ENCODE measurements at places on chromosomes 4 and X. TPM values are rescaled to one million over a fixed set of nuclear protein-coding genes. Genes with fewer than 3 reads are reported as not detected.

Gene CASP6
- 12.1 TPM for total RNA-seq

Gene FAM114A1
- 0.24 TPM for total RNA-seq

Gene EGFL6
- 0.12 TPM for total RNA-seq

Gene TMSB15C
- total RNA-seq, result 2.1 TPM

Gene FRAS1
- not detected for total RNA-seq

DNA sequence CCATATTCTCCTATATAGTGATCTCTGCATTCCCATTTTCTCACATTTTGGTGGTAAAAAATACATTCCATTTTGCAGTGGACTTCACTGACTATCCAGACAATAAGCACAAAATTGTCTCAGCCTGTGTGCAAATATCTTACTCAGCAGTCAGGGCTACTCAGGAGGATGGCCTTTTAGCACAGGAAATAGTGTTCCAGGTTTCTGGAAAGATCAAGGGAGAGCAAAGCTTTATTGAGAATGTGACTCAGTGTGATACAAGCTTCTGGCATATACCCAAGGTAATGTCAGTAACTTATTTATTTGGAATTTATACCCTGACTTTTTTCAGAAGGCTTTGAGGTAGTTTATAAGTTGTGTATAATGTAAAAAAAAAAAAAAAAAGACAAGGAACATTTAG is 233.4 kb downstream of the TEX13A start:
- DNase-seq, result no peak

GRCh38 chrX:130114141-130114588 is 3.9 kb upstream of the ELF4 start:
- DNase-seq, result no peak

DNA sequence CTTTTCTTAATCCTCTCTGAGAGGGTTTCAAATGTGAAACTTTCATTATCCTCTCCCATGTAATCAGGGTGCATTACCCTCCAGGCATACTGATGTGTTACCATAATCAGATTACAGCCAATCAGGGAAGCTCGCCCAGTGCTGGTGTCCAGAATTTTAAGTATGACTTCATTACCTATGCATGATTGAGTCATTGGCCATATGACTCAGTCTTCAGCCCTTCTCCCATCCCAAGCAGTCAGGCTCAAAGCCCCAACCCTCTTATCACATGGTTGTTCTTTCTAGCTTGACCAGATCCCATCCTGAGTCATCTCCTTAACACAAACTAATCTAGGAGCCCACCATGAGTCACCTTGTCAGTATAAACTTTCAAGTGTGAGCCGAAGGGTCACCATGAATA is 1668.1 kb upstream of the AGA start:
- no peak for DNase-seq

- DNase-seq, result peak; percentile 43
These were observed 12.4 kb downstream of the YIPF6 start for GRCh38 chrX:68511255-68511654.

- DNase-seq, result peak; percentile 73
These were observed 169.9 kb upstream of the AADAT start for GRCh38 chr4:170259631-170260153.

GRCh38 chr4:92163348-92163747 is 140.4 kb upstream of the GRID2 start:
- DNase-seq, result no peak

- DNase-seq, result no peak
These were observed 138.9 kb downstream of the DCLK2 start for GRCh38 chr4:150217192-150217591.

All from activated naive CD4-positive, alpha-beta T cell treated with anti-CD3 and anti-CD28 coated beads for 36 hours (primary cell).